ENCODE measurements at places on chromosomes 5 and 9.
A peak's percentile ranks its signal among the peaks of the same experiment; 100 is the strongest.

- DNase-seq = no peak
Observed at GRCh38 chr9:23582836-23583235, 243.2 kb downstream of the ELAVL2 start.

GRCh38 chr5:31982621-31983020 lies 191.5 kb downstream of the GOLPH3 start:
- DNase-seq = no peak

DNA sequence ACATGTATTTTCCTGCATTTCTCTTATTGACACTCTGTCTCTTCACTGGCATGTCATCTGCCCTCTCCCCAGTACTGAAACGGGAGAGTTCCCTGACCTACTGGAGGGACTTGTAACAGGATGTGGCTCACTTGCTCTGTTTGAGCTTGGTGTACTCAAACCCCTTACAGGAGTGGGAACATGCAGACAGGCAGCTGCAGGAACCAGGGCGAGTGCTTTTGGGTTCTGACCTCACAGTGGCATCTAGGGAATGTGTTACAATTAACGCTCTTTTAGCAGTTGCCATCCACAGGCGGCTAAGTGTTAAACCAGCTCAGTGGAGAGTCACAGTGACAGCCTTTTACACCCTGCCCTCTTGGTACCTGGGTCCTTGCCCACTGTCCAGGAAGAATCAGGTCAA lies 300.3 kb upstream of the GRAMD2B start:
- no peak for DNase-seq

- DNase-seq = no peak
Observed at GRCh38 chr5:146778261-146778660, 100.3 kb downstream of the PPP2R2B start.

GRCh38 chr5:31048282-31049270 lies 144.9 kb upstream of the CDH6 start:
- peak; percentile 84 for DNase-seq

DNA sequence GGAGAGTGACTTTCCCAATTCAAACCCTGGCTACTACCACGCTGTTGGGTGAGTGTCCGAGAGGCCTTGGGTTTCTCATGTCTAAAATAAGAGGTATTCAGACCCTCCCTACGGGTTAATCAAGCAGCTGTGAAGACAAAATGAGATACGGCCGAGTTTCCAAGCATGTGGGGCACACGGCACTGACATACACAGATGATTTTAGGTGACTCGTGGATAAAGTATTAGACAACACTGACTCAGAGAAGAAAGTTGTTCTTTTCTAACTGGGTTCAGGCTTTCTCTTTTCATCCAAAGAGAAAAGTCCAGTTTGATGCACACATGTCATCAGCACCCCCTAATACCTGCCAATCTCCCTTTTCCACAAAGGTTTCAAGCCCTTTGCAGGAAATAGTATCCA lies 15.6 kb downstream of the FOXI1 start:
- DNase-seq = no peak

DNA sequence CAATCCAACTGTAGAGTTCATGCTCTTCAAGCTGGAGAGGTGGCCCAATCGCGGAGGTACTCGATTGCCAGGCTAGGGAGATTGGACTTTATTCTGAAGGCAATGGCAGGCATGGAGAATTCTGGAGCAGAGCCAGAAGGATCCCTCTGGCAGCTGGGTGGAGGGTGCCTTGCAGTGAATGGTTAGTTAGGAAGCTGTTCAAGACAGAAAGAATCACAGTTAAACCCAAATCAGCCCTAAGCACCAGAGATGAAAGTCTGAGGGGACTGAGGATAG lies 182.4 kb downstream of the RGS3 start:
- no peak for DNase-seq

- no peak for DNase-seq
Observed at GRCh38 chr9:4375424-4376200, 75.7 kb upstream of the GLIS3 start.

- peak; percentile 94 for DNase-seq
Observed at GRCh38 chr9:503881-504852, 289.5 kb downstream of the DOCK8 start.

GRCh38 chr5:87300744-87301143 lies 33.1 kb downstream of the RASA1 start:
- no peak for DNase-seq

DNA sequence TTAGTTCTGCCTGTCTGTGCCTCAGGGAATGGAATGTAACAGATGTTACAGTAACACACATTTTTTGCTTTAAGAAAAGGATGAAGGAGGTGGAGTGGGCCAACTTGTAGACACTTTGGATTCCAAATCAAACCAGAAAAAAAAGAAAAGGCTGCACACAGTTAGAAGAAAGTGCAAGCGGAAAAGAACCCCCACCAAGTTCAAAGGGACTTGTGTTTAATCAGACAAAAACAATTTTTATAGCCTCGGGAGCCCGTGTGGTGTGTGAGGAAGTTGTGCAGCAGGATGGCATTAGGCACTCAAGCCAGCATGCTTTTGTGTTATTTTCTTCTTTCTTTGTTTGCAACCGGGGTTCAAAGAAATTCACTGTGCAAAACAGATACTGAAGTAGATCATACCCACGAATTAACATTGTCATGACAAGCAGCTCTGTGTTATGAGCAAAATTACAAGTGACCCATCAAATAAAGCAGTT lies 189.5 kb downstream of the SEMA5A start:
- DNase-seq = no peak

GRCh38 chr9:14133394-14133793 lies 180.5 kb downstream of the NFIB start:
- DNase-seq = no peak

DNA sequence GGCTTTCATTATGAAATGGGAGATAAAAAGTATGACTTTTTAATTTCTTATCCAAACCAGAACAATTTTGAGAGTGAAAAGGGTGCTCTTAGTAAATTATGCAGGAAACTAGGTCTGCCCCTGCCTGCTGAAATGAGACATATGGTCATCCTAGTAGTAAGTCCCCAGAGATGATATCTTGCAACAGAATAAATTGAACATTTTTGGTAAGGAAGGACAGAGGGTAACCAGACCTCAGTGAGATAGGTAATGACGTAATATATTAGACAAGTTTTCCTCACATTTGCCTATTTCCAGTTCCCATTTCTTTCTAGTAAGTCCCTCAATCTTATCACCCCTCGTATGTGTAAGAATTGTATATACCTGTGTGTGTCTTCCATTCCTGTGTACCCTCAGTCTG lies 91.8 kb downstream of the EQTN start:
- DNase-seq = no peak

DNA sequence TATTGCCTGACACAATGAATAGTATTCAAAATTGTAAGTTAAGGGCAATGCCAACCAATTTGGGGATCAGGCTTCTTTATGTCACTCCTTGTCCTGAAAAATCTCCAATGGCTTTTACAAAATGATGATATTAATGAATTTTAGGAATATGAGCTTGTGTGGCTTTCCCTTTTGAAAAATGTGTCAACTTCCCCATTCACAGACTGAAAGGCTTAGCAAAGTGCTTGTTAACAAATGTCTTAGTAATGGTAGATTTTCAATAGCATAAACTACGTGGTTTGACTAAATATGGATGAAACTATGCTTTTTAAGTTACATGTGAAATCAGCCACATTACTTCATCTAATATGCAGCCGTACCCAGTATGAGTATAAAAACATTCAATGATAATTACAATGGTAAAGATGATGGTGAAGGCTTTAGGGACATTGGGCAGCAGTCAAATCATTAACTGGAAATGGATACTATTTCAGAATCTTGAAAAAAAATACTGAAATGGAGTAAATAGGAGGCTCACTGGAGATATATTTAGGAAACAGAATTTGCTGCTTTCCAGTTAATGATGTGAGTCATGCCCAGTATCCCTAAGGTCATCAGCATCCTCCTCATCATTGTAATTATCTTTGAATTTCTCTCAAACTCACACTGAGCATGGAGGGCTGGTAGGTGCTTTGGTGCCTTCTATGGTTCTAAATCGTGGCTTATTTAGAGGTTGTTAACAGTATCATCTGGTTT lies 113.3 kb upstream of the ZNF608 start:
- DNase-seq = no peak

DNA sequence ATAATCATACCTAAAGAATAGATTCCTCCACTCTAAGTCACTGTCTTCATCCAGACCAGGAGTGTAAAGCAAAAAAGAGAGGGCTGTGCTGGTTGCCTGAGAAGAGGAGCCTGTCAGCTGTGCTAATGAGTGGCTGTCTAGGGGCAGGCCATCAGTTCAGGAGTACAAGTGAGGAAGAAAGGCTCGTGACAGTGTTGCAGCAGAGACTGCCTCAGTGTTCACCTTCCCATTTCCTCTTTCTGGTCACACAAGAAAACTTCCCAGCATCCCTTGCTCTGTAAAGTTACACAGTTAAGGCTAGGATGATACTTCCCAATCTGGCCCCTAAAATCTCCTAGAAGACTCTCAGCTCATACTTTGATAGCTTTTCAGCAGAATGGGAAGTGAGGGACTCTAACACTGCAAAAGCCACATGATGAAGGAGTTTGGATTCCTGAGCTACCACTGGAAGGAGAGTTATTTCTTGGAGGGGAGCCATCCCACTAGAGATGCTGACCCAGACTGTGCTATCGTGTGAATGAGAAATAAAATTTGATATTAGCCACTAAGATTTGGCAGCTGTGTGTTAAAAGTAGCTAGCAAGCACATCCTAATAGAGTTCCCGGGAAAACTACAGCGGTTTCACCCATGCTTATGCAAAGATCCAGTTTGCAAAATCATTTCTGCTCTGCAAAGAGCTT lies 67.1 kb downstream of the ADAMTS12 start:
- DNase-seq = no peak

DNA sequence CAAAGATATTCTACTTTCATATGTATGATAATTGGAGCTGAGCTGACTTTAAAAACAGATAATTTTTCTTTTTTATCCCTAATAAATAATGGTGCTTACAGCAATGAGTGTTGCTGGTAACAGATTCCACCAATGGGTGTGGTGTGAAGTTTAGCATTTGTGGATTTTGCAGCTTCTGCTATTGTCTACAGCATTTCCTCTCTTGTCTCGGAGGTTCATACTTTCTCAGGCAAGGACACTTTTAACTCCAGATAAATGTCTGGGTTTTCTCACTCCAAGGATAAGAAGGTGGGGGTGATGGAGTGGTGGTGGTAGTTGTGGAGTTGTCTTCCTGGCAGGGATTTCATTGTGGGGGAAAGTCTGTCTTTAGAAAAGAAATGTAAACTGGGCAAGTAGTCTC lies 120.0 kb upstream of the CDKN2B start:
- no peak for DNase-seq

DNA sequence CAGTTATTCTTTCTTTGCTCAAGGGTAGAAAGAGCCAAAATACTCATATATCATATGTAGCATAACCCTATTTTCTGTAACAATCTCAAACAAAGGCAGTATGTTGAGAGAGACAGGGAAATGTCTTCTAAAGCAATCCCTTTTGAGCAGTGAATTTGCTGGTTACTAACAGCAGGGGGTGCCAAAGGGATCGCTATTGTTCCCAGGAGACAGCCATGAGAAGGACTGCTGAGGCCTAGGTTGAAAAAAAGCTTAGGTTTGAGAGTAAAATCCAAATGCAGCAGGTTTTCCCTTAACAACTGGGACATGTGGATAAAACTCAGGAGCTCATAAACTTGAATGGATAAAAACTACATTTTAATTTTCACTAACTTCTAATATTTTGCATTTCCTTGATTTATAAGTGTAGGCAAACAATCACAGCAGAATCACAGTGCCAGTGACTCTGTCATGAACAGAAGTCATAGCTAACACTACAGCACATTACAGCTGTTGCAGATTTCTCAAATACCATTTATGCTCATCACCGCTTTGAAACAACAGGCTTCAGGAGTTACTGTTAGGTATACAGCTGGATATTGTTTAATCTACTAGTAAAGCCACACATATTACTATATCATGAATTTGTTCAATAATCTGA lies 148.4 kb downstream of the MAPKAP1 start:
- peak; percentile 44 for DNase-seq

- DNase-seq = no peak
Observed at GRCh38 chr5:55993013-55993412, 1.8 kb downstream of the IL6ST start.

DNA sequence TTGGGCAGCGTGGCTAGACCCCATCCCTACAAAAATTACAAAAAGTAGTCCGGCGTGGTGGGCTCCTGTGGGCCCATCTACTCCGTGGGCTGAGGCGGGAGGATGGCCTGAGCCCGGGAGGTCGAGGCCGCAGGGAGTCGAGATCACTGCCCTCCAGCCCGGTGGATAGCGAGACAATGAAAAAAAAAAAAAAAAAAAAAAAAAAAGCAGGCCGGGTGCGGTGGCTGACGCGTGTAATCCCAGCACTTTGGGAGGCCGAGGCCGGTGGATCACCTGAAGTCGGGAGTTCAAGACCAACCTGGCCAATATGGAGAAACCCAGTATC lies 110.5 kb upstream of the LPCAT1 start:
- DNase-seq = no peak

DNA sequence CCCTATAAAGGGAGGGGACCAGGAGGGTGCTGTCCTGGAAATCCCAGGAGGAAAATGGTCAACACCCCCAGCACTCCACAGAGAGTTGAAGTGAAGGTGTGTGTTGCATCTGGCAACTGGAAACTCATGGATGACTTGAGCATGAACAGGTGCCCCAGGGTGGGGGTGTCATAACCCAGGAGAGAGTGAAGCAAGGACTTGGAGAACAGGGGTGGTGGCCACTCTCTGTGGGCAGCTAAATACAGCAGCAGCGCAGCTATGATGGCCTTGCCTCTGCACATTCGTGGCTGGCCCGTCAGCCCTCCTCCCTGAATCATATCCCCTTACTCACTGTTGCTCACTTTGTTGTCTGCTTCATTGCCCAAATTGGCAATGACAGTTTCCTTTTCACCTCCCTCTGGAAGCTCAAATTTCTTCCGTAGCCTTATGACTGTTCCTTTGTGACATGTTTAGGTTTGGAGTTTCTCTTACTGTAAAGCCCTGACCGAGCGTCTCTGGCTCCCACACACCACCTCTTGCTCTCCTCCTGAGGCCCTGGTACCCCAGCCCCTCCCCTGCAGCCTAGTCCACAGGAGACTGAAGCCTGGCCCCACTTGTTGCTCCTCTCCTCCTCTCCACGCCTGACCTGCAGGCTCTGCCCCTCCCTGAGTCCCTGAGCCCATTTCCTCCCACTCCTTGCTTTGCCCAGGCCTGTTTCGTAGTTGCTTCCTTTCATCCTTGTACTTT lies 185.8 kb downstream of the CD180 start:
- DNase-seq = no peak

- no peak for DNase-seq
Observed at GRCh38 chr9:122307925-122308324, 43.2 kb downstream of the MRRF start.

GRCh38 chr5:68315679-68316271 lies 100.2 kb downstream of the PIK3R1 start:
- DNase-seq = no peak

DNA sequence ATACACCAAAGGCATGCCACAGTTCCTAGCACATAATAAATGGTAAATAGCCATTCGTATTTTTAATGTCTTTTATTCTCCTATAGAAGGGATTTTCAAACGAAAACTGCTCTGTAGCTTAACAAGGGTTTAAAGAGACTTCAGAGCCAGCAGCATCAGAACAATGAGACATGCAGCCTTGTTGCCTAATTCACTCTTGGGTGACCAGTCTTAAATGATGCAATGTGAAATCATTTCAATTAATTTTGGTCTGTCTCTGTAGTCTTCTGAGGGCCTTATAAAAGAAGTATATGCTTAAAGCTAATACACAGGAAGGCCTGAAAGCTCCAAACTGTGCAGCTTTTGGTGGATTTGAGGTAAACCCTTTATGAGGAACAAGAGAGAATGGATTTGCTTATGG lies 888.8 kb upstream of the WWC1 start:
- DNase-seq = no peak

Measured in NCI-H1930 (cell line).